Stimulated activated CD8-positive, alpha-beta memory T cell treated with anti-CD3 and anti-CD28 coated beads, Interleukin-4, amount 100 ng/mL, for 4 hours (primary cell): ENCODE measurements at places on chromosomes 4 and X.

DNA sequence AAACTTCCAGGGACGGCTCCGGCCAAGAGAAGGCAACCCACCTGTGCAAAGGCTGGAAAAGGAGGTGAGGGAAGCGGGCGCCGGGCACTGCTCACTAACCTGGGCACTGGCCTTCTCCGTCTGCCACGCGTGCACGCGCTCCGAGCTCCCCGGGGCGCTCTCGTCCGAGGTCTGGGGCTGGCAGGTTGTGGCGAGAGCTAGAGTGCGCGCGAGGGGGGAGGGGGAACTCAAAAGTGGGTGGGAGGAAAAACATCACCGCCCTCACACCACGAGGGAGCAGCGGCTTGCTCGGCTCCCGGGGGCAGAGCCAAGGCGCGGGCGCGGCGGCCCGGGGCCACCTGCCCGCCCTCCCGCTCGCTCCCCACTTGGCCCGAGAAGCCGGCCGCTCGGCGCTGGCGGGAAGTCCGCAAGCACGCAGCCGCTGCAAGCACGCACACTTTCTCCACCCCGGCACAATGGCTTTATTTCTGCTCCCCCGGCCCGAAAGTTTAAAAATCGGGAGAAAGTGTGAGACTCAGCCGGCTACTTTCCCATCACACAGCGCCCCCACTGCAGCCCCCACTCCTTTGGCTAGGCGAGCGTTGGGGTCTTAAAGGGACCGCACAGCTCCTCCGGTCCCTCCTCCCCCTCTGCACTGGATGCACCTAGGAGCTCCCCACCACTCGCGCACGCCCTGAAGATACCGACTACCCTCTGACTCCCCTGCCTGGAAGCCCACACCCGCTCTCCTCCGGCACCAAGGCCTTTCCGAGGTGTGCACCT lies at the start of gene CHRDL1:
TSS of gene CHRDL1 (minus strand) at position 173 of the 762 bp plus-strand sequence. CDS start 3,636 bp downstream, outside the sequence.
- no peak for DNase-seq

- DNase-seq: no peak
These were observed 245.0 kb upstream of the SFRP2 start for GRCh38 chr4:154033921-154034320.

GRCh38 chr4:37960679-37961450 lies 667 bp downstream of the PTTG2 start:
- no peak for DNase-seq

DNA sequence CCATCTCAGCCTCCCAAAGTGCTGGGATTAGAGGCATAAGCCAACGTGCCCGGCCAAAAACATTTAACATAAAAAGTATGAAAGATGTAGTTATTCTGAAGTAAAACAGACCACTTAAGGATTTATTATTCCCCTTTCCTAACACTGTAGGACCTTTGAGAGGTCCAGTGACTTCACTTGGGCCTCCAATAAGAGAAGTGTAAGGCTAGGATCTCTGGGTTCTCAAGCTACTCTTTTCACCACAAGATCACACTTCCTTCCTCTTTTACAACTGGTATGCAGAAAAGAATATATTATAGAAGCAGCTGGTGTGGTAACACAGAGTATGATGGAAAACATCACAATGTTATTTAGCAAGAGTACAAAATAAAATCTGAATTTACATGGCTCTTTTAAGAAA lies 30.2 kb upstream of the CCNG2 start:
- no peak for DNase-seq

DNA sequence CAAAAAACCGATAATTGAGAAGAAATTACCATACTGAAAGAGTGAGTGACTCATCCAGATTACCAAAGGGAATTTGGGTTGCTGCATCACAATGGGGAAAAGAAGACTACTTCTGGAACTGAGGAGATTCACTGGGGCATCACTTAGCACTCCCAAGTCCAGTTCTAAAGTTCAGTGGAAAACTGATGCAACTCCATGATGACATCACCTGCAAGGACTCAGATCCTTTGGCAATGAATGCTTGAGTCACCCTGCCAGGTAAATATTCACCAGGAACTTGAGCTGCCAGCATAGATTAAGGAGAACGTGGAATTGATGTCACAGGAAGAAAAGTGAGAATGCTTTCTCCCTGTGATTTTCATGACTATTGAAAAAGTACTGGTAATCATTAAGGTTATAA lies 32.0 kb upstream of the SMIM10L2A start:
- DNase-seq: no peak
